Progenitor cell of endocrine pancreas (in vitro differentiated cells): ENCODE measurements at places on chromosomes 12 and 14.

- DNase-seq, result no peak
Measured at GRCh38 chr12:31835276-31835882, 106.6 kb upstream of the AMN1 start.

DNA sequence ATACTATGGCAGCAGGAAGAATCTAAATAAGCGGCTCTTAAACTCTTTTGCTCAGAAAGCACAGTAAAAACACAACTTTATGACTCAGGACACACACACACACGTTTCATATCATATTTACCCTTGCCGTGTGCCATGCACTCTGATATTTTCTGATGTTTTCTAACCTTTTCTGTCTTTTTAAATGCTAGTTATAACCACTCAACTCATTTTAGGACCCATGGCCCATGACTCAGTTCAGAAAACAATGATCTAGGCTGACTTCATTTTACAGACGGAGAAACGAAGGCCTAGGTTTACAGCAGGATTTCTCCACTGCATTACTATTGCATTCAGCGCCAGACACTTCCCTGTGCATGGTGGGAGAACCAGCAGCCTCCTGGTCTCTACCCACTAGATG is 9.1 kb downstream of the VWF start:
- no peak for DNase-seq

DNA sequence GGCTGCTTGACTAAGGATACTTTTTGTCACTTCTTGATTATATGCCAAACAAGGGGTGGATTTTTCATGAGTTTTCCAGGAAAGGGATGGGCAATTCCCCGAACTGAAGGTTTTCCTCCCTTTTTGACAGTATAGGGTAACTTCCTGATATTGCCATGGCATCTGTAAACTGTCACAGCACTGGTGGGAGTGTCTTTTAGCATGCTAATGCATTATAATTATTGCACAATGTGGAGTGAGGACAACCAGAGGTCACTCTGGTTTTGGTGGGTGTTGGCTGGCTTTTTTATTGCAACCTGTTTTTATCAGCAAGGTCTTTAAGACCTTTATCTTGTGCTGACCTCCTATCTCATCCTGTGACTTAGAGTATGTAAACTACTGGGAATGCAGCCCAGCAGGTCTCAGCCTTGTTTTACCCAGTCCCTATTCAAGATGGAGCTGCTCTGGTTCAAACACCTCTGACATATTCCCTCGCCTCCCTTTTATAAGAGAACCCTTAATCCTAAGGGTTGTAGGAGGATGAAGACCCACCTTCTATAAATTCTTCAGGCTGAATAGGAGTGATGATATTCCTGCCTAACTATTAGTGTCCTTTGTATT is 471.2 kb downstream of the ATP23 start:
- DNase-seq, result no peak

- no peak for DNase-seq
Measured at GRCh38 chr14:102146423-102146822, 6.7 kb downstream of the WDR20 start.

DNA sequence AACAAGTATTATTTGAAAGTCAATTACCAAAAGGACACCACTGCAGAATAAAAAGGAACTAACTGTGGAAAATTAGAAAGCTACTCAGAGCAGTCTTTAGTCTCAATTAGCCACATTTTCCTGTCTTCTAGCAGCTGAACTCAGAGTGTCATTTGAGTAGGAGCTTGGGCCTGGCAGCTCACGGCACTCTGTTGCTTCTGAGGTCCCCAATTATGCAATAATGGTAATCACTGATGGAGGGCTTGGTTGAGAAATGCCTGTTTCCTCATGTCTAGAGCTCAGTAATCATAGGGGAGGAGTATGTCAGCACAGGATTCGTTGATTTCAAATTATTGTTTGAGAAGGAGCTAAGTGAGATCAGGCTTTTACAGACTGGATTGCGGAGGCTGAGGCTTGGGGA is 108.6 kb downstream of the VRK1 start:
- DNase-seq, result no peak

DNA sequence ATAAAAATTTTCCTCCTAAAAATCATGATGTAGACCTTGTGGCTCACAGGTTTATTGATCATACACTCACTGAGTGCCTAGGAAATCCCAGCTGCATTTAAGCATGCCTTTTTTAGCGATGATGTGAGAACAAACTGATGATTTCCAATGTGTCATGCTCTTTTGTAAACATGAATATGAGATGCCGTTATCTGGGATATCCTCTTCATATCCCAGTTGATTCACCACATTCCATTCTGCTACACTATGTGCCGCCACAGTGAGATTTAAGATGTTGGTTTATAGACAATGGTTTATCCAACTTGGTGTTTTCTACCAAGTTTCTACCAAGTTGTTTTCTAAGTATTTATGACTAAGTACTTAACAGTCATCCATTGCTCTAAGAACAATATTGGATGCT is 5.2 kb downstream of the OR4E1 start:
- DNase-seq, result no peak
